Activated T-helper 17 cell treated with anti-CD3 and anti-CD28 coated beads, Interleukin-2, amount 50 U/mL, for 72 hours (primary cell): ENCODE measurements at places on chromosomes 1 and 21.

GRCh38 chr1:96366516-96366915, 355.1 kb upstream of the PTBP2 start:
- ATAC-seq = no peak

GRCh38 chr1:17696417-17697301, 58.5 kb upstream of the ACTL8 start:
- no peak for ATAC-seq

GRCh38 chr1:60791226-60791625, 291.1 kb upstream of the NFIA start:
- no peak for ATAC-seq

GRCh38 chr1:67489643-67490042, 59.4 kb upstream of the SERBP1 start:
- peak; percentile 43 for ATAC-seq

DNA sequence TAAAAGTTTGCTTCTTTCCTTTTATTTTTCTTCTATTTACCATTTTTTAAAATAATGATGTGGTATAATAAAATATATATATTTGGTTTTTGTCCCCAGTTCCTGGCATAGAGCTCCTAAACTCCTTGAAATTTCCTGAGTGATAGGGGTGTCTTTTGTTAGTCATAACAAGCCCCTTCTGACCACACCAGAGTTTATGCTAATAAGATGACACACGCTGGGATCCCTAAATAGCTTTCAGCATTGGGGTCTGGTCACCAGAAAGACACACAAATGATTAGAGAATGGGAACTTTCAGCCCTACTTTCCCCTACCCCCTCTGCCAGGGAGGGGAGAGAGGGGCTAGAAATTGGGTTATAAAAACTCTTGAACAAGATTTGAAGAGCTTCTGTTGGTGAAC, 56.2 kb downstream of the COL24A1 start:
- no peak for ATAC-seq

DNA sequence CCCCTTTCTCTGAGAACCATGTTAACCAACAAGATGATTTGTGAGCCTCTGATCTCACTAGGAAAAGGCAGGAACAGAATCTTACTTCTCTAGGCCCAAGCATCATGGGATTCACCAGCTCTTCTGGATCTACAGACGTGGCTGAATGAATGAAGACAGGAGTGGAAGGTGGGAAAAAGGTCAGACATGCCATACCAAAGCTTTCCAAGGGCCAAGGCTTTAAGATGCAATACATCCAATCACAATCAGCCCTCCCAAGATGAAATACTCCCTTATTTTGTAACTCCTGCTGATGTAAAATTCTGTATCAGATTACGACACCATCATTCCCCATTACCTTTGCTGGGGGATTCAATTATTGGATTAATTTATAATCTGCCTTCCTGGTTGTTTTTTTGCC, 80.9 kb downstream of the SSBP3 start:
- no peak for ATAC-seq

- ATAC-seq = no peak
Observed at GRCh38 chr1:64766429-64766828, 21.6 kb downstream of the RAVER2 start.

- no peak for ATAC-seq
Observed at GRCh38 chr1:915295-916172, 8.2 kb upstream of the SAMD11 start.

- ATAC-seq = no peak
Observed at GRCh38 chr1:89809556-89809955, 11.3 kb upstream of the LRRC8D start.

GRCh38 chr1:46692811-46693770, 21.4 kb downstream of the TEX38 start:
- no peak for ATAC-seq

DNA sequence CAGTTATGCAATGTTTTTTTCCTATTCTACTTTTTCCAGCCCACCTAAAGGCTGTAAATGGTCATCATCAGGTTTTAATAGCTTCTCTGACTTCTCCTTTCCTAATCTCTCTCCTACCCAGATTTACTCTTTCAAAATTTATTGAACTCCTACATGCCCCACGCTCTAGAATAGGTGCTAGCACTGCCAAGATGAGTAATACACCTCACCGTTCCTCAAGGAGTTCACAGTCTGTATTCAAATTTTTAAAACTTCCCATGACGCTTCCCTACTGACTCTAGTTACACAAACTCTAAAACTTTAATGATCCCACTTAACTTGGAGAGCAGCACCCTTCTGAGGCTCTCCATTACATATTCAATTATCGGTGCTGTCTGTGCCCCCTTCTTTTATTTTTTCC, 51.6 kb downstream of the ALG14 start:
- ATAC-seq = no peak

GRCh38 chr21:42068256-42068545, 2.9 kb upstream of the UMODL1 start:
- no peak for ATAC-seq

DNA sequence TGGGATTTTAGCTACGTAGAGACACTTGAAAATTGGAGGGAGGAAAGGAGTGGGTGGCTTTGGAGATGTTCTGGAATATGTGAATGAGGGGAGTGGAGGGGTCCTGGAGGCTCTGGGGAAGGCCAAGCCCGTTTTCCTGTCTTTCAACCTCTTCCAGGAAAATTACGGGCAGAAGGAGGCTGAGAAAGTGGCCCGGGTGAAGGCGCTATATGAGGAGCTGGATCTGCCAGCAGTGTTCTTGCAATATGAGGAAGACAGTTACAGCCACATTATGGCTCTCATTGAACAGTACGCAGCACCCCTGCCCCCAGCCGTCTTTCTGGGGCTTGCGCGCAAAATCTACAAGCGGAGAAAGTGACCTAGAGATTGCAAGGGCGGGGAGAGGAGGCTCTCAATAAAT, 442 bp upstream of the RUSC1 start:
- ATAC-seq = no peak

DNA sequence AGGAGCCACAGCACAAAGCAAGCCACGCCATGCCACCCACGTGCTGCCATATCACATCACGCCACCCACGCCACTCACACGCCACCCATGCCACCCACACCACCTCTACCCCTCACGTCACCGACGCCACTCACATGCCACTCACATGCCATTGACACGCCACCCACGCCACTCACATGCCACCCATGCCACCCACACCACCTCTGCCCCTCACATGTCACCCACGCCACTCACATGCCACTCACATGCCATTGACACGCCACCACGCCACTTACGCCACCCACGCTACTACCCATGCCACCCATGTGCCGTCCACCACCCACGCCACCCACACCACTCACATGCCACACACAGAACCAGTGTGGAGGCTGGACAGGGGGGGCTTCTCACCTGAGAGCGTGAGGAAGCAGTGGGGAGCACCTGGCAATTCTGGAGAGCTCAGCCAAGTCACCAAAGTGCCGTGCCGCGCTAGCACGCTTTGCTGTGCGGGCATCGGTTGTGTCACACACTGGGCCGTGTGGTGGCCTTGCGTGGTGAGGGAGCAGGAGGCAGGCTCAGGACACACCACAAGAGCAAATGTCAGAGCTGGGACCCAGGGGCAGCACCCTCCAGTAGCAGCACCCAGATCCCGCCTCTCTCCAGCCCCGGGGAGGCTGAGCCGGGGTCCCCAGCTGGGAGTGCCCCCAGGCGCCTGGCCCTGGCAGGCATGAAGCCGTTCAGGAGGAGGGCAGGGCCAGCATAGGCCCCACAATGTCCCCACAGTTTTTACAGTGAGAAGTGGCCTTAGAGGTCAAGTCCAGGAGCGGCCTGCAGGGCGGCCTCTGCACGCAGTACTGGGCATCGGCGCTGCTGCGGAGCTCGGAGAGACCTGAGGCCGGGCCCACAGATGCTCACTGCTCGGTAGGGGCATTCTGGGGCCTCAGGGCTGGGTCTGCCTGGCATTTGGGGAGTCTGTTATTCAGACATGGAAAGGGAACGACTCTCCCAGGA, 70.0 kb downstream of the AGPAT3 start:
- no peak for ATAC-seq

DNA sequence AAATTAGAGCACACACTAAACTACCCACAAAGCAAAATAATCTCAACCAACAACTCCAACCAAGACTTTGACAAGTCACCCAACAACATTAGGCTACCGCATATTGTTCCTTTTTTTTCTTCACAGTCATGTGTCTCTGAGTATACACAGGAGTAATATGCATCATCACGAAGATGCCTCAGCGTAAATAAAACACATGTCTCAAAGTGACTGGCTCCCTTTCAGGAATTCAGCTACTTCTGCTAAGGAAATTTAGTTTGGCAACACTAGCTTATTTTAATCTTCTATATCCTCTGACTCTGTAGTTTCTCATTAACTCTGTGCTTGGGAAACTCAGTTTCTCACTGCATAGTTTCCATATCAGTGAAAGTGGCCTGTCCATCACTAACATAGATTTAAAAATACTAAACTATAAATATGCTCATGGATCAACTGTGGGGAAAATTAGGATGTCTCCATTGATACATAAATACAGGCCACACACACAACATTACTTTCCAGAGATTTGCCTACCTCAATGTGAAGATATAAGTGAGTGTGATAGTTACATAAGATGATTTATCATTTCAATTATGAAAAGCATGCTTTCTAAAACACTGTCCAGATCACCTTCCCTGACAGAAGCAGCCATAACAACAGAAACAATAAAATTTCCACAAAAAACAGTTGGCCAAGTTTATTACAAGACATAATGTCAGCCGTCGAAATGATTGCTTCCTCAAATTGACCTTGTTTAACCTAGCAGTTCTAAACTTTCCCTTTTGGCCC, 113.2 kb downstream of the PTGER3 start:
- no peak for ATAC-seq

- peak; percentile 14 for ATAC-seq
Observed at GRCh38 chr1:162372159-162373071, 4.2 kb downstream of the SPATA46 start.

DNA sequence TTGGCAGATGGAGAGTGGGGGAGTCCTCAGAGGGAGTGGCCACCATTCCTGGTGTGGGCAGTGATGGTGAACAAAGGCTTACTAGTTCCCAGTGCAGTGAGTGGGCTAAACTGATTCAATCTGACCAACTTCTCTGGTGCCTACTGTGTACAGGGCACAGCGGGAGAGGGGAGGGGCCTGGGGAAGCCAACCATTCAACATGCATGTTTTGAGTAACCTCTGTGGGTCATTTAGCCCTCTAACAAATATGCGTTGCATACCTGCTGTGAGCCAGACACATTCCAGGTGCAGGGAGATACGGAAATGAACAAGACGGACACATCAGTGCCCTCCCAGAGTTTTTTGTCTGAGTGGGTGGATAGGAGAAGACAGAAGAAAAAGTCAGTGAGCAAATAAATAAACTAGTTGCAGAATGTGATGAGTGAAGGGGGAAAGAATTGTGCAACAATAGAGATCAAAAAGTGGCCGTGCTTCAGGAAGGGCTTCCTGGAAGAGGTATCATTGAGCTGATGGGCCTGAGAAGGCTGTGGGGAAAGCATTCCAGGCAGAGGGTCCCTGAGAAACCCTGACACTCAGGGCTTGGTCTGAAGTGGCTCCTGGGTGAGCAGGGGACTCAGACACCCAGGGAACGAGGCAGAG, 78.8 kb downstream of the EPHB2 start:
- no peak for ATAC-seq

DNA sequence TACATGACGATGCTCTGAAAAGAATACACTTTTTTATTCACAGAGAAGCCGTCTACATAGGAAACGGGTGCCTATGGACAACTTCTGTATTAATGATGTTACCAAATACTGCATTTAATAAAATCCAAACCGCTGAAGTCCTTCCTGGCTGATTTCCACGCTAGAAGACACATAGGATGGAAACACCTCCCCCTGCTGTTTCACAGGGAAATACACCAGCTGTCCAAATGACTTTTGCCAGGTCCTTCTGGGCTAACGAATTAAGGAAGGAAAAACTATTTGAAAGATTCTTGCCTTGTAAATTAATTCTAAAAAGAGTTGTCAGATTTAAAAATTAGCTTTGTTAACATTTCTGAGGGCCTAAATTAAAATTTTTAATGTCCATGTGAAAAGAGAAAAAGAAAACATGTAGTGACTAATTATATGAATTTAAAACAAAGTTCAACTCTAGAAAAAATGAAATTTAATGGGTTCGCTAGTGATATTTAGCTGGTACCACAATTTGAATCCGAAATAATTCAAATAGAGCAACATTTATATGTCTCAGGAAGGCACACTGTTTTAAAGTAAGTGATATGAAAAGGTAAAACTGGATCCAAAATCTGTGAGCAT, 146.0 kb downstream of the RERE start:
- peak; percentile 40 for ATAC-seq

GRCh38 chr1:224732377-224733026, 116.4 kb downstream of the CNIH3 start:
- ATAC-seq = no peak

DNA sequence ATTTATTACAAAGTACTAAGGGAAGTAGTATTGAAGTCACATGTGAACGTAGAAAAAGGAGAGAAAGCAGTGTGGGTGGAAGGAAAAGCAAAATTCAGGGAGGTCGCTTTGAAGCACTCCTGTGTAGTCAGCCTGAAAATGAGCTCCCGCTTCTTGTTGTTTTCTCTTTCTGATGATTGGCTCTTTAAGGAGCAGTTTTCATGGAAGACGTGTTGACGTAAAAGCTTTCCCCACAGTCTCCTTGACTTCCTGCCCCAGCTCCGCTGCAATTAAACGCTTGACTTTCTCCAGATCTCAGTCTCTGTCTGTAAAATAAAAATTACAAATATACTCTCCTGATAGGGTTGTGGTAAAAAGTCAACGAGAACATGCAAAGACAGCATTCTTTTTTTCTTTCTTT, 661.5 kb upstream of the ZP4 start:
- no peak for ATAC-seq

DNA sequence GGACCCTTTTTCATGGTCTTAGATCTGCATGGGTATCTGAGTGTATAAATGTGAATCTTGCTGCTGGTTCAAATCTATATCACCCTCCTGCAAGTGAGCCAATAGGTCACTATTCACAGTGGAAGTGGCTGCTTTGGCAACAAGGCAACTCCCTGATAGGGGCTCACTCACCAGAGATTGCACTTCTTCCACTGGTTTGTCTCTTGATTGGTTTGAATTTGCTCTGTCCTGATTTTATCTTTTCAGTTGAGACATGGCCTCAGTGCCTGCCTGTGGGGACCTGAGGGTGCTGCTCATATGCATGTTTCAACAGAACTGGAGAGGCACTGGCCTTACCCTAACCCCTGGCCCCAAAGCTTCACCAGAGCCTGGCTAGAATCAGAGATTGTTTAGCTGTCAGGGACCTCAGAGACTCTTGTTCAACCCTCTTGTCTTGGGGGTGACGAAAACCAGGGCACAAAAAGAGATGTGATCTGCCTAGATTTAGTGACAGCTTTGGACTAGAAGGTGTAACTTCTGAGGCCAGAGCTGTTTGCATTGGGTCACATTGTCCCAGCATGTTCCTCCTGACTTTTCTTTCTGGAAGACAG, 16.9 kb downstream of the AVPR1B start:
- no peak for ATAC-seq

- ATAC-seq = peak; percentile 72
Observed at GRCh38 chr1:223363856-223364684, at the start of gene SUSD4. SUSD4 (minus strand) TSS chr1:223364176; CDS start chr1:223363425, 751 bp downstream.

GRCh38 chr1:15719381-15720120, 16.5 kb upstream of the SLC25A34 start:
- ATAC-seq = no peak
